ENCODE measurements at places on chromosomes 6 and 20.

DNA sequence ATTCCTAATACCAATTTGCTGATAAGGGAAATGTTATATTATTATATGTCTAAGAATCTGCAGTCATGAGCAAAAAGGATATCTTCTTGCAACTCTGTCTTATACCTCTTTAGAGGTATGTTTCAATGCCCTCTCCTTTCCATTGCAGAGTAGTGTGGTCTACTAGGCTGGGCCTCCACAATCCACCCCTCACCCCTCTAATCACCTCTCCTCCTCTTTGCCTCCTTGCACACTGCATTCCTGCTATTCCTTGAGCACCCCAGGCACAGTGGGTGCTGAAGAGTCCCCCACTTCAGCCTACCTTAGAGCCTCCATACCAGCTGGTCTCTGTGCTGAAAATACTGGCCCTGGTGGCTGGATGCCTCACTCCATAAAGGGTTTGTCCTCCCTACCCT lies 26.9 kb downstream of the ARMC2 start:
- DNase-seq, result no peak

DNA sequence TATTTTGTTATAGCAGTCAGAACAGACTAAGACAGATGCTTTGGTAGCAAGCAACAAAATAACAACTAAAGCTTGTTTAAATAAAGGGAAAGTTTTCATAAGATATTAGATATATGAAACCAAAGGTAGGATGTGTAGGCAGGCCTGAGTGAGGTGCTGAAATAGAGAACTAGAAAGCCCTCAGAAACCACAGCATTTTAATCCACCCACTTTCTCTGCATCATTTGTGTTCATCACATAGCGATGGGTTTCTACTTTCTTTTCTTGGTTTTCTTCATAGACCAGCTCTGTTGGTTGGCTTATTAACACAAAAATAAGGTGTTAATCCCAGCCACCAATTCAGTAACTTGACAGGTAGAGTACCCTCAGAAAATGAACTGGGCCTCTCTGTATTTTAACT lies 58.6 kb downstream of the RPS12 start:
- DNase-seq, result no peak

DNA sequence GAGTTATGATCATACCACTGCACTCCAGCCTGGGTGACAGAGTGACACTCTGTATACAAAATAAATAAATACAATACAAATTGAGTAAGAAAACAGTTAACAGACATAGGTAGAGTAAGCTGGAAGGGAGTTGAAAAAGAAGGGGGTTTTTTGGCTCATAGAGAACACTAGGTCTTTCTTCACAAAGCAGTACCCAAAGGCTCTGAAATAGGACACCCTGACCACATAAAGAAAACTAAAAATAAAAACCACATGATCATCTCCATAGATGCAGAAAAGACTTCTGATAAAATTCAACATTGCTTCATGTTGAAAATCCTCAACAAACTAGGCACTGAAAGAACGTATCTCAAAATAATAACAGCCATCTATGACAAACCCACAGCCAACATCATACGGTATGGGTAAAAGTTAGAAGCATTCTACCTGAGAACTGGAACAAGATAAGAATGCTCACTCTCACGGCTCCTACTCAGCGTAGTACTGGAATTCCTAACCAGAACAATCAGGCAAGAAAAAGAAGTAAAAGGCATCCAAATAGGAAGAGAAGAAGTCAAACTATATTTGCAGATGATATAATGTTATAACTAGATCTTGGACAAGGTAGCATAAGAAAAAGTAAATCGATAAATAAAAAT lies 48.6 kb downstream of the TOMM6 start:
- DNase-seq, result no peak

DNA sequence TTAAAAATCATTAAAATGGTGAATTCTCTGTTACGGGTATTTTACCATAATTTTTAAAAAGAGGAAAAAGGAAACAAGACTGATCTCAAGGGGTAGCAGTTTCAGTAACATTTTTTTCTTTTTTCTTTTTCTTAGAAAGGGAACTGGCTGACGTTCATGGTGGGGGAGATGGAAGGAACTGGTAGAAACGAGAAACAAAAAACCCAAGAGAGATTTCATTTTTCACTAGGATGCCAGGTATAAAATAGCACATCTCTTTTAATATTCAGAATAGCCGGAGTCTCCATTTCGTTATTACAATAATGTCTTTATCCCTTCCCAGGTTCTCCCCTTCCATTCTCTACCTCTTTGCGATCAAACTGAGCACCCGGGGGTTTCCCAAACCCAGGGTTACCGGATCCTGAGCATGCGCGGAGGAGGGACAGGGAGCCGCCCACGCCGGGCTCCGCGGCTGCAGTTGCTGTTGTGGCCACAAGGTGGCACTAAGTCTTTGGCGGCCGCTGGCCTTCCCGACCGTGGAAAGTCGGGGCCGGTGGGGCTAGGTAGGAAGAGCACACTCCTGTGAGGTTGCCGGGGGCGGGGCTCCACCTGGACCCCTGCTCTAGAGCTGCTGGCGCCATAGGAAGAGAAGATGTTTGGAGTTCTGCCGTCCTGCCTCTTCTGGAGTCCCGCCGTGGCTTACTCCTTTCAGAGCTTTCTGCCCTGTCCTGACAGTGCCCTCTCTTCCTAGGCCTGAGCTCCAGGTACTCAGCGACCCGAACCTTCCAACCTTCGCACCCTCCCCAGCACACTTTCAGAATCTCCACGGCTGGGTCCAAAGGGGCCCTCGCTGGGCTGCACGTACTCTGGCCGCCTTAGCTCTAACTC lies 146.8 kb downstream of the SH3BGRL2 start:
- peak; percentile 80 for DNase-seq

DNA sequence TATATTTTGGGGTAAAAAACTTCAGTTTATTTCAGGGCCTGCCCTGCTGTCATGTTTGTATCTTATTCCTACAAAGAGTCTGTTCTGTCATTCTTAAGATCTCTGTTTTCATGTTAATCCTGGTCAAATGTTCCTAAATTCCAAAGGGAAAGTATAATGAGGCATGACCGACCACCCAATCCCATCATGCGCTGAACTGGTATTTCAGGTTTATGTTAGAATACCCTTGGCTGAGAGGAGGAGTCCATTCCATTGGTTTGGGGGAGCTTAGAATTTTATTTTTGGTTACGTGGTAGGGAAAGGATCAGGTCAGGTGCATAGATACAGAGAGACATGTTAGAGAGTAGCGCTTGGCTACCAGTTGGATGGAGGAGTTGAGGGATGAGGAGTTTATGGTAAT lies 25.7 kb downstream of the CFAP61 start:
- no peak for DNase-seq

- DNase-seq, result no peak
Observed at GRCh38 chr20:40583636-40584035, 105.4 kb downstream of the MAFB start.

- DNase-seq, result no peak
Observed at GRCh38 chr6:40588480-40588879, 1.3 kb upstream of the LRFN2 start.

DNA sequence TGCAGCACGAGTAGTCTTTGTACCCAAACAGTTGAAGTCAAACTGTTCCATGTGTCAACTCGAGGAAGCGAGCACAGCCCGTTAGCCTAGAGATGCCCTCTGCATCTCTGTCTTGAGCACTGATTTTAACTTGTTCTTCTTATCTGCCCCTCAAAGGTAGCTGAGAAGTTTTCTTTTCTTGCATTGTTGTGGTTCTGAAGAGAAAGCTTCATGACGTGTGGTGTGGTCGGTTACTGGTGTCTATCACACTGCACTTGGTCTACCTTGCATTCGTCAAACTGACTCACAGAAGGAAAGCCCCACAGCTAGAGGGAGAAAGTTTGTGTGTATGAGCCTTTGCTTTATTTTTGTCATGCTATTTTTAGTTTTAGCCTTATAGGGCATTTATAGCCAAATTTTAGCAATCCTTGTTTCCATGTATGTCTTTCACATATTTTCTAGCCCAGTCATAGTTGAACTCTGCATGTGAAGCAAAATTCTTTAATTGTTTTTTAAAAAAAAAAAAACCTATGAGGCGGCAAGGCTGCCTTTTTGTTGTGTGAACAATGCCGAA lies 115.1 kb downstream of the JAG1 start:
- DNase-seq, result no peak

DNA sequence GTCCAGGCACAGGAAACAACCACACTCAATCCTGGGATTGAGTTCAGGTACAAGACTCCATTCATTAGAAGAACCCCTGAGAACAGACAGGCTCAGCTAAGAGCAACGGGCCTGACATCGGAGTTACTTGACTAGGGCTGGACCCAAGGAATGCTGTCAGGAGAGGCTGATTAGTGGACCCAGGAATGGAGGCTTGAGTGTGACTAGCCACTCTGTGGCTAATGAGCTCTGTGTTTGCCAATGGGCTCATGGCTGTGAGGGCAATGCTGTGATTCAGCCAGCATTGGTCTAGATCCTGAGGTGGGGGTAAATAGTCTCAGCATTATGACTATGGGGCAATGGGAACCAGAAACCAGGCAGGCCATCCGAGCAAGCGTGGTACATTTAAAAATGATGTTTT lies 71.8 kb downstream of the RIOK1 start:
- no peak for DNase-seq

DNA sequence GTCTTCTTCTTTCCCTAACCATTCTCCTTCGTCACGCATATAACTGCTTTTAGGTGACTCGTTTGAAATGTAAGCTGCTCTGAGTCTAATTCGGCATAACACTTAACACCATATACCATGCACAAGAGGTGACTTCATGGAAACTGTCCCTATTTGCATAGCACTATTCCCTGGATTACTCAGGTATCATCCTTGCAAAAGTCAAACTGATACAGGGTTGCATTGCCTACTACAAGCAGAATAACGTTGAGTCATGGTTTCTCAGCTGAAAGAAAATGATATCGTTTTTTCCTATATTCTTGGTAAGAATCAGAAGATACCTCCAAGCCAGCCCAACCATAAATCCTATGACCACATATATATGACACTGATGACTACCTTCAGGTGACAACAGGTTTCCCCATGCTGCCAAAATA lies 227.5 kb downstream of the ATXN1 start:
- no peak for DNase-seq

DNA sequence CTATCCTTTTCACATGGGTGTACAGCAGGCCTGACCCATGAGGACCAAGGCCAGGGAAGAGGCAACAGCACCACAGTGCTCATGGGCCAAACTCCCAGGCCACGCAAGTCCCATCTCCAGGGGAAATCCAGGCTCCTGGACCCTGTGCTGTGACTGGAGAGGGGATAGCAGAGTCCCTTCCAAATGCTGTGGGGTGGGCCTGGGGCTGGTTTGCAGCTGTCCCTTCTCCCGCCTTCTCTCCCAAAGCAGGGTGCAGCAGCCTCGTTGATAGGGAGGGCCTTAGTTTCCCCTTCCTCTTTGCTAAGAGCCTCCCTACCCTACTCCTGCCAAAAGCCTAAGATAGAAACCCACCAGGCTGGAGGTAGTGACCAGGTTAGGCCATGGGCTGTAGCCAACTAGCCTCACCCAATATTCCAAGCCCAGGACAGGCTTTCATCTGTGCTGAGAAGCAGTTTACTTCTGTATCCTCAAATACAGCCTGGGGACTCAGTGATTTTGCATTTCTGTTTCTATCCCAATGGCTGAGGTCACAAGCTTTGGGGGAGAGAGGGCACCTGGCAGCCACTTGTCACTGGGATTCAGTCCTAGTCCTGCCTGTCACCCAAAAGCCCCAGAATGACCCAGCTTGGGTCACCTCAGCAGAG lies 1.4 kb downstream of the CTSZ start:
- no peak for DNase-seq

- DNase-seq, result peak; percentile 74
Observed at GRCh38 chr6:20319520-20320357, 81.9 kb upstream of the E2F3 start.

GRCh38 chr20:8368670-8369069 lies 236.6 kb downstream of the PLCB1 start:
- peak; percentile 22 for DNase-seq

DNA sequence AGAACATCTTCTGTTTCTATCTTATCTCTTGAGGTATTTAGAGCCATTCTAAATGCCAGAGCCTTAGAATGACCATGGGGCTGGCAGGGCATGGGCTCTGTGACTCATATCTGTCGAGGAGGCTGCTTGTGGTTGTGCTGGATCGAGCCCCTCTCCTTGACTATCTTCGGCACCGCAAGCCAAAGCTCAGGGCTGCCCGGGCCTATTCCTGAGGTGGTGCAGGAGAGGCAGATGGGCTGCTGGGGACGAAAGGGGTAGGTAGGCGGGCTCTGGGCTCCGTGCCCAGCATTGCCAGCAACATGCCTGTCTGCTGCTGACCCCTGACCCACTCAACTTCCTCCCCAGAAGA lies 89.9 kb downstream of the NOL4L start:
- DNase-seq, result peak; percentile 79

DNA sequence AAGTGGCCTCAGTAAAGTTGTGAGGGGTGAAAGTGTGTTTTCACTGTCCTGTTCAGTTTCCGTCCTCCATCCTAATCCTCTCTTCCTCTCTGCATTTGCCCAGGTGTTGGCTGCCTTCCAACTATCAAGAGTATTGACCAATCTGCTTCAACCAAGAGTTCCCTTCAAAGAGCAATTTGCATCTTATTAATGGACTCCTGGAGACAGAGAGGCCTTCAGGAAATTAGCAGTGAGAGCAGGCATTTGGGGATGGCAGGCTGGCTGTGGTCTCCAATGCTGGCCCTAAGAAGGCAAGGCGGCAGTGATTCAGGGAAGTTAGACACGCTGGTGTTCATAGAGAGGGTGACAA lies 77.2 kb downstream of the GPR6 start:
- DNase-seq, result no peak

DNA sequence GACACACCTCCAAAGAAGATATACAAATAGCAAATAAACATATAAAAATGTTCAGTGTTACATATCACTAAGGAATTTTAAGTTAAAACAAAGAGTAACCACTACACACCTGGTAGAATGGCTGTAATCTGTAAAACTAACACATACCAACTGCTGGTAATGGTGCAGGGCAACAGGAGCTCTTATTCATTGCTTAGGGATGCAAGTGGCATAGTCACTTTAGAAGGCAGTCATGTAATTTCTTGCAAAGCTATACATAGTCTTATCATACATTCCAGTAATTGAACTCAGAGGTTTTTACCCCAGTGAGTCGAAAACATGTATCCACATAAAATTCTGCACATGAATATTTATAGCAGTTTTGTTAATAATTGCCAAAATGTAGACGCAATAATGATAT lies 906.8 kb upstream of the CITED2 start:
- no peak for DNase-seq

- DNase-seq, result peak; percentile 3
Observed at GRCh38 chr6:17397764-17398194, 4.4 kb downstream of the CAP2 start.

DNA sequence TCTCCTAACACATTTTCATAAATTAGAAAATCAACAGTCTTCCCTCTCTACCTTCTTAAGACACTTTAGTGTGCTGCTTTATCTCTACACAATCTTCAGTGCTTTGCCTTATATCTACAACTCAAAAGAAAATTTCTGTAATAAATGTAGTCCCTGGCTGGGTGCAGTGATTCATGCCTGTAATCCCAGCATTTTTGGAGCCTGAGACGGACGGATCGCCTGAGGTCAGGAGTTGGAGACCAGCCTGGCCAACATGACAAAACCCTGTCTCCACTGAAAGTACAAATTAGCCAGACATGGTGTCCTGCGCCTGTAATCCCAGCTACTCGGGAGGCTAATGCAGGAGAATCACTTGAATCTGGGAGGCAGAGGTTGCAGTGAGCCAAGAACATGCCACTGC lies 9.7 kb upstream of the EDN1 start:
- no peak for DNase-seq

- no peak for DNase-seq
Observed at GRCh38 chr20:38272961-38273360, 12.4 kb upstream of the KIAA1755 start.

- no peak for DNase-seq
Observed at GRCh38 chr6:141539617-141540016, 593.1 kb upstream of the GJE1 start.

- no peak for DNase-seq
Observed at GRCh38 chr6:53916804-53917463, 122.1 kb downstream of the LRRC1 start.

Measured in hematopoietic multipotent progenitor cell treated with erythropoietin and hydrocortisone succinate and interleukin-3 and kit ligand, for 6 days (in vitro differentiated cells).